SW 1271 (cell line): ENCODE measurements at places on chromosomes 2 and 18.

GRCh38 chr2:47488870-47489584 is 86.1 kb downstream of the MSH2 start:
- DNase-seq, result peak; percentile 85

GRCh38 chr2:112876257-112876970 is 34.6 kb upstream of the IL37 start:
- no peak for DNase-seq

GRCh38 chr18:28174181-28174905 is 2.6 kb downstream of the CDH2 start:
- no peak for DNase-seq

- no peak for DNase-seq
Observed at GRCh38 chr2:189236066-189236465, 56.5 kb upstream of the COL5A2 start.

DNA sequence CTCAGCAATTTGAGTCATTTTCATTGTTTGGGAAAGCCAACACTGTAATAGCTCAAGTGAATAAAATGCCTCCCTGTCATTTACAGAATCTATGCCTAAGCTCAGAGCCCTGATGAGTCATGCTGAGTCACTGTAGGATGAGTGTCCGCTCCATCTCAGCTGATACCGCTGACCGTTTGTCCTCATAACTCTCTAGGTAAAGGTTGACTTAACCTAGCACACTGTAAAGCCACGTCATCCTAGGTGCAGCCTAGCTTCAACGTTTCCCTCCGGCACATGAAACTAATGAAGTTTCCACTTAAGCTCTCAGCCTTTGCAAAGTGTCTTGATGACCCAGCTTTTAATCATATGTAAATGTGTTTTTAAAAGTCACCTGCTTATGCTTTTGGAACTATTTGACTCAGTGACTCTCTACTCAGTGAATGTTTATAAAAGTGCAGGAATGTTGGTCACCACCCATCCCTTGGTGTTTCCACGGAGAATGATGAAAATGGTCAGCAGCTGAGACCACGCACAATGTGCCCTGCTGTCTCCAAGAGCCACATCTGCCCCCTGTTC is 154.0 kb downstream of the PMAIP1 start:
- peak; percentile 90 for DNase-seq

DNA sequence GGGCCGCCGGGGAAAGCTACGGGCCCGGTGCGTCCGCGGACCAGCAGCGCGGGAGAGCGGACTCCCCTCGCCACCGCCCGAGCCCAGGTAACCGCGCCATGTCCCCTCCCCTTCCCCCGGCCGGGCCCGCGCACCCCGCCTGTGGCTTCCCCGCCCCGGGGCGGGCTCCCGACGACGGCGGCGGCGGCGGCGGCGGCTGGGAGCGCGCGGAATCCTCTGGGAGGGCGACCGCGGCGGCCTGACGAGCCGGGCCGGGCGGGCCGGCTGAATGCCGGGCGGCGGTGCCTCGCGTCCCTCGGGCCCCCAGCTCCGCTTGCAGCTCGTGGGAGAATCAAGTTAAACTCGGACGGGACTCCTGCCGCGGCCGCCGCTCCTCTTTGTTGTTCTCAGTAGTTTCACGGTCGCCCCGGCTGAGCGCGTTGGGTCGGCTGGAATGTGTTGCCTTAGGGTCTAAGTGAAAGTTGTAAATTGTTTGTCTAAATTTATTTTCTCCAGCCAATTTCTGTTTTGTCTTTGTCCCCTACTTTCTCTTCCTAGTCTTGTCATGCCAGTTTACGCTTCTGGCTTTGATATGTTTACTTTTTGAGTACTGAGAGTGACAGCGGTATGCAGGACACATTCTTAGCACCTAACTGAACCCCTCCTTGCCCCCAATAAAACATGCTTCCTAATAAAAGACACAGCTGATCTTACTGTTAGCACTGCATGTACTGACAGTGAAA is 685 bp downstream of the SMAD4 start:
- DNase-seq, result no peak

GRCh38 chr18:48546396-48546795 is 7.6 kb downstream of the CTIF start:
- no peak for DNase-seq

- DNase-seq, result no peak
Observed at GRCh38 chr2:36397728-36398413, 42.3 kb downstream of the CRIM1 start.

DNA sequence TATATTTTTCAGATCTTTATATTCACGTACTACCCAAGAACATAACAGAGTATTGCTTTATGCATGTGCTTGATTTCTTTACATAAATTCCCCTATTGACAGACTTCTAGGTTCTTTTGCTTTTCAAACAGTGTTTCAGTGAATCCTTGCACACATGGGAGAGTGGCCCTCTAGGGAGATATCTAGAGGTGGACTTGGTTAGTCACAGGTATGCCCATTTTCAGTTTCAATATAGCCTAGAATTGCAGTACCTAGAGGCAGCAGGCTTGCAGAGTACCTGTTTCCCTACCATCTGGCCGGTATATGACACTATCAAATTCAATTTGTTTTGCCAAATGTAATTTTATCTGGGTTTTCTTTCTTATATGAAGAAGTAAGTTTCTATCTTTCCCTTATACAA is 36.8 kb downstream of the EML6 start:
- DNase-seq, result no peak

- DNase-seq, result no peak
Observed at GRCh38 chr18:69763002-69763401, 184.7 kb downstream of the CD226 start.

DNA sequence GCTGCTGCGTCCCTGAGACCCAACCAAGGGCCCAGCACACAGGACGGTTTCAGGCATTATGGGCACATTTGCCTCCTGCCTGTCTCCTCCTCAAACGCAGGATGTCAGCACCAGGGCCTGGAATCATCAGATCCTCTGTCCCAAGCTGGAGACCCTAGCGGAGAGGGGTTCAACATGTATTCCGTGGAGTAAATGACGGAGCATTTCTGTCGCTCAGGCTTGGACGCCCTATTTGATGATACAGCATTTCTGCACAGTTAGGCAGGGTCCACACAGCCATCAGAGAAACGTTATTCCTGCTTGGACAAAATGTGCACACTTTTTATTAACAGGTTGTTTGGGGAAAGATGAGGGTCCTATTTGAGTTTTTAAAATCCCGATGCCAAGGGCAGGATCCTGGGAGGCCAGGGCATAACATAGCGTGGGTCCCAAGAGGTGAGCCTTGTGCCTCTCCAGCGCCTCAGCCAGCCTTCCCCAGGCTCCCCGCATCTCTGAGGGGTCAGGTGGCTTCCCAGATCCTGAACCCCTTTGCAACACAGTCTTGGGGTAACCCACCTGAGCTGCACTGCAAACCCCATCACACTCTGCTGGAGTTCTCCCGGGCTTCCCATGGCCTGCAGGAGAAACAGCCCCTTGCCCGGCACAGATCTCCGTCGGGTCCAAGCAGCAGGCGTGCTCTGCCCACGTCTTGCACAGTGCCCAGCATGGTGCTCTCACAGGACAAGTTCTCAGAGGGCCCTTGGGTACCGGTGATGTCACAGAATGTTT is 319.7 kb upstream of the MYT1L start:
- no peak for DNase-seq

DNA sequence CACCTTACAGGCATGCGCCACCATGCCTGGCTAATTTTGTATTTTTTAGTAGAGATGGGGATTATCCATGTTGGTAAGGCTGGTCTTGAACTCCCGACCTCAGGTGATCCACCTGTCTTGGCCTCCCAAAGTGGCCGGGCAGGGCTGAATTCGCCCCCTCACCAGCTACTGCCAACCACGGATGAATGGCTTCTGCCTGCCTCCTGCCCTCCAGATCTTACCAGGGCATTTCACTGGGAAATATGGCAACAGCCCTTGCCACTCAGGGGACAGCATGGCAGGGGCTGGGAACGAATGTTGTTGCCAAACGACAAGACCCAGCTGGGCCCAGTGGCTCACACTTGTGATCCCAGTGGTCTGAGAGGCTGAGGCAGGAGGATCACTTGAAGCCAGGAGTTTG is 1.8 kb upstream of the ALPP start:
- no peak for DNase-seq

DNA sequence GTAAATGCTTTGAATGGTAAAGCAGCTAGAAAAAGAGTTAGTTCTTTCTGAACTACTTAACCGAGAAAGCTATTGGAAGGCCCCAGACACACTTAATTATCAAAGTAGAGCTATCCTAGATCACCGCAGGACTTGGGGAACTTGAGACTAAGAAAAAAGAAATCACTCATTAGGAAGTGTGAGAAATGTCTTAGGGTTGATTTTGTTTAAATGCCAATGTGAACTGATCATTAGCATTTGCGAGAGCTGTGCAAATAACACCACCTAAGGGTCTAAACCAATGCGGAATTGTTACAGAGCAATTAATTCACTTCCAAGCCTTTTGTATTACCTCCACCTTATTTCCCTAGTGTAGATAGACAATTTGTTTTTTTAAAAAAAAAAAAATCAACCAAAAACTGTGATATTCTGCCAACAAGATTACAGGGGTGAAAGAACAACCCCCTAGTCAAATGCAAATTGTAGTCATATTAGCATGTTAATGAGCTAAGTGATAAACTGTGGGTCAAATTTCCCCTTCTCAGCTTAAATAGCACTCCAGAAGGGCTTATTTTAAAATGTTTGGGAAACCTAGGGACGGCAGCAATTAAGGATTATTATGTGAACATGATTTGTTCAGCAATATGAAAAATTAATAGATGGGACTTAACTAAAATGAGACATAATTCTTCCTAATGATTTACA is 246.2 kb upstream of the STON1 start:
- DNase-seq, result no peak

GRCh38 chr2:147688242-147688641 is 156.6 kb upstream of the ACVR2A start:
- DNase-seq, result no peak

DNA sequence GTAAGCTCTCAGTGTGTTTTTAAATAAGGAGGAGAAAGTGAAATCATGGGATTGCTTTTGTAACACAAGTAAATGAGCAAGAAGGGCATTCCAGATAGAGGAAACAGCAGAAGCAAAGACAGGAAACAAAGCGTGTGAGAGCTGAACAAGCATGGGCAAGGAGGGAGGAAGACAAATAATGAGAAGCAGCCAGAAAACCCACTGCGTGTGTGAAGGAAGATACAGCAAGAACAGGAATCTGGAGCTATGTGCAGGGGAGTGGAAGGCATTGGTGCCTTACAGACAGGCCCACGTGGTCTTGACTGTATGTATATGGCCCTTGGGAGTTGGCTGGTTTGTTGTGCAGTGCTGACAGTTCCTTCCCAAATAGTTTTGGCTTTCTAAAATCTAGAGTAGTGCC is 88.6 kb downstream of the AAK1 start:
- DNase-seq, result no peak

DNA sequence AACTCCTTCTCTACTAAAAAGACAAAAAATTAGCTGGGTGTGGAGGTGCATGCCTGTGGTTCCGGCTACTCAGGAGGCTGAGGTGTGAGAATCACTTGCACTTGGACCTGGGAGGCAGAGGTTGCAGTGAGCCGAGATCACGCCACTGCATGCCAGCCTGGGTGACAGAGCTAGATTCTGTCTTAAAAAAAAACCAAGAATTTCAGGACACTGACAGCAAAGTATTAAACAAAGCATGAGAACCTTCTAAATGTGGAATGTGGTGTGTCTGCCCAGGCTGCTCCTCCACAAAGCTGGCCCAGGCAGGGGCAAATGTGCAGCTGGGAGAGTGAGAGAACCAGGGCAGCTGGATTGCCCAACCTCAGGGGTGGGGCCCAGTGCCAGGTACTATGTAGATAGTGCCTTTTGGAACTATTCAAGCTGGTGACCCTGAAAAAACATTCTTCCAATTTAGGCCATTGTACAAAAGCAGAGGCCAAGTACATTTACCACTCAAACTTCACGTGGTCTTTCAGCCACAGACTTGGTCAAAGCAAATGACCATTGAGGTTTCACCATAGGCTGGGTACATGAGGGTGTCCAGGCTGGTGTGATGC is 6.7 kb upstream of the UGT1A5 start:
- DNase-seq, result no peak

GRCh38 chr2:232174662-232175061 is 203.9 kb upstream of the ALPP start:
- no peak for DNase-seq

DNA sequence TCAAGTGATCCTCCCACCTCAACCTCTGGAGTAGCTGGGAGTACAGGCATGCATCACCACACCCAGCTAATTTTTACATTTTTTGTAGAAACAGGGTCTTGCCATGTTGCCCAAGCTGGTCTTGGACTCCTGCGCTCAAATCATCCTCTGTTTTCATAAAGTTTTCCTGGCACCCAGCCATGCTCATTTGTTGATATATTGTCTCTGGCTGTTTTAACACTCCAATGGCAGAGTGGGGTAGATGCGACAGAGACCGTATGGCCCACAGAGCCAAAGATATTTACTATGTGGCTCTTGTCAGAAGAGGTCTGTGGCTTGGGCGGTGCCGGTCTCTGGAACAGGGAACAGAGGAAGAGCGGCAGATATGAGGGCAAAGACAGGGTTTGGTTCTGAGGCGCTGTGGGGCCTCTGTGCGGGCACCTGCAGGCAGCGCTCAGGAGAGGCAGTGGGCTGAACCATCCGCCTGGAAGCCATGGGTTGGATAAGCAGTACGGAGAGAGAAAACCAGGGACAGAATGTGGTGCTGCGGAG is 50.2 kb downstream of the CENPO start:
- no peak for DNase-seq

GRCh38 chr18:75754433-75754832 is 326.9 kb upstream of the SMIM21 start:
- DNase-seq, result no peak

DNA sequence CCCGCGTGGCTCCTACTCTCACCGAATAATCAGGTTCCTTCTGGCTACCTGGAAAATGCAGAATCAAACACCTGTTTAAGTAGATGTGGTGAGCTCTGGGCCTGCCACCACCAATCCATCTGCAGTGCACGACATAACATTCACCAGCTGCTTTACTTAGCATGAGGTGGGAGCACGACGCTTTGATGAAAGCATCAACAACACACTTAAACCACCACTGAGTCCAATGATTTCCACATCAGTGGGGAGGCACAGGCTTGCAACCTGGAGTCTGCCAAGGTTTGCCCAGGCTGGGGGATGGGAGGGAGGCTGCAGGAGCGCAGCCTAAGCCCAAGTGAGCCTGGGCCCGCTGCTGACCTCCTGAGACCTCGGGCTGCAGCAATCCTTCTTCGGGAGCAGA is 415.5 kb downstream of the MEIS1 start:
- DNase-seq, result no peak

- DNase-seq, result no peak
Observed at GRCh38 chr2:174628528-174629169, 31.0 kb upstream of the WIPF1 start.
